Nephron progenitor cell (in vitro differentiated cells): ENCODE measurements at places on chromosomes 13 and 19.

GRCh38 chr13:43258771-43259170 is 235.4 kb downstream of the DNAJC15 start:
- no peak for DNase-seq

DNA sequence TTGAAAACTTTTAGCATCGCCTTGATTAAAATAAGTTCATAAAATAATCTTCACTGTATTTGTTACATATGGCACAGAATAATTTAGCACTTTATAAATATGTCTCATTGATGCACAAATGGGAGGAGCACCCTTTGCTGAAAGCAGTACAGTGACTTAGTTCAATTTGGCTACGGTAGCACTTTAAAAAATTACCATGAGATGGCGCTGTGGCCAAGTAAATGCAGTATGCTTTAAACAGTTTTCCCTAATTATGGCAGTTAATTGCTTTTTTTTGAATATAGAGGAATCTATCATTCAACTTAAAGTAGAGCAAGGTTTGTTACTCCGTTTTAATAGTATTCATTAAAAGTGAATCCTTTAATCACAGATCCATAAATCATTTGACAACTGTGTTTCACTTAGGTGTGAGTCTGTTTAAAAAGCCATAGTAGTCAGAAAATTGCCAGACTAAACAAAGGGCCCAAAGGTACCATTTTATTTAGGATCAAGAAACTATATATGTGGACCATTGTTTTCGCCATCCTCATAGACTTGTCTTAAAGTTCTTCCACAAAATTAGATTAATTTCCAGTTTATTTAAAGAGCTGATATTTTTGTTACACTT is 34.7 kb upstream of the ESD start:
- peak; percentile 60 for DNase-seq

- DNase-seq = no peak
These were observed 186.9 kb upstream of the IRS2 start for GRCh38 chr13:109973279-109973678.

DNA sequence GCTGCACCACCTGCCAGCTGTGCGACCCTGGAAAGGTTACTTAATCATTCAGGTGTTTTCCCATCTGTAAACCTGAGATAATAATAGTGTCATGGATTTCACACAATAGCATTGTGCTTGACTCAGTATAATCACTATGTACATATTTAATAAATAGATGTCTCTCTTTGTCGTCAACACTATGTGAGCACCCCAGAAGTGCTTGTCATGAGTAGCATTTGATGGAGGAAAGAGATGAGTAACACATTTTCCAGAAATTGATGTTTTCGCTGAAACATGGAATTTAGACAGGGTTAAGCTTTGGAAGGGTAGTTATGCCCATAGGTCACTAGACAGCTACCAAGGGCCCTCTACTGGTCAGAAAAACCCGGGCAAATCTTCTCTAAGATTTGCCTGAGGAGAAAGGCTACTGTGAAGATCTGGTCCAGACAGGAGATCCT is 9.5 kb upstream of the MBNL2 start:
- DNase-seq = no peak

DNA sequence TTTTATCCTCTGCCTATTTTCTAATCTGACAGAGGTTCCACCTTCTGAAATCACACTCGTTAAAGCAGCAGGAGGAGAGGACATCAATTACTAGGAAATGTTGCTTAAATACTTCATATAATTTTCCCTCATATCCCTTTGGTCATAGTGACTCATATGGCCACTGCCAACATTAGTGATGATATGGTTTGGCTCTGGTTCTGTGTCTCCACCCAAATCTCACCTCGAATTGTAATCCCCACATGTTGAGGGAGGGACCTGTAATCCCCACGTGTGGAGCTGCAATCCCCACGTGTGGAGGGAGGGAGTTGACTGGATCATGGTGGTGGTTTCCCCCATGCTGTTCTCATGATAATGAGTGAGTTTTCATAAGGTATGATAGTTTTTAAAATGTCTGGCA is 618.4 kb upstream of the SLITRK5 start:
- DNase-seq = no peak

DNA sequence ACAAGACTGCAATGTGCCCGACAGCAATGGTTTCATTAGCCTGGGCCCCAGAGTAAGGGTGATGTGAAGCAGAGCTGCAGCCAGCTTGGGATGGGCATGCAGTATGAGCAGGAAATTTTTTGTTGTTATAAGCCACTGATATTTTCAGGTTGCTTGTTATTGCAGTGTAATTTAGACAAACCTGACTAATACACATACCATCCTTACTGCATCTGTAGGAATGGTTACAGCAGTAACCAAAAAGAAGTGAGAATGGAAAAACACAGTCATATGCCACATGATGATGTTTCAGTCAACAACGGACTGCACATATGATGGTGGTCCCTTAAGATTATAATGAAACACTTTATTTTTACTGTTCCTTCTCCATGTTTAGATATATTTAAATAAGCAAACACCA is 8.6 kb upstream of the POMP start:
- DNase-seq = no peak

GRCh38 chr13:42996584-42996983 is 4.5 kb upstream of the EPSTI1 start:
- no peak for DNase-seq

DNA sequence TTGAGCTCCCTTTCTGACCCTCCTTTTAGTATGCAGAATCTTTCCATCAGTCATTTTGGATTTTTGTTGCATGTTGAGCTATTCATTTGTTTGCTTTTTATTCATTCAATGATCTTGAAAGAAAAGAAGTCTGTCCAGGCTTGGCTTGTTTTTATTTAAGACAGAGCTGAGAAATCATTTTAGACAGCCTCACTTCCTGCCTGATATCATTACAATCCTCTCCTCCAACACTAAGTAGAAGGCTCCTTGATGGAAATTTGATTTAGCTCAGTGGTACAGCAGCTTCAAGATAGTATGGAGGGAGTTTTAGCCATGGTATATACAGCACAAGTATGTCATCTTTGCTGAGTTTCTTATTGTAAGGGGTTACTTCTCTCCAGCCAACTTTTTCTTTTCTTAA is 28.4 kb downstream of the MBNL2 start:
- no peak for DNase-seq

DNA sequence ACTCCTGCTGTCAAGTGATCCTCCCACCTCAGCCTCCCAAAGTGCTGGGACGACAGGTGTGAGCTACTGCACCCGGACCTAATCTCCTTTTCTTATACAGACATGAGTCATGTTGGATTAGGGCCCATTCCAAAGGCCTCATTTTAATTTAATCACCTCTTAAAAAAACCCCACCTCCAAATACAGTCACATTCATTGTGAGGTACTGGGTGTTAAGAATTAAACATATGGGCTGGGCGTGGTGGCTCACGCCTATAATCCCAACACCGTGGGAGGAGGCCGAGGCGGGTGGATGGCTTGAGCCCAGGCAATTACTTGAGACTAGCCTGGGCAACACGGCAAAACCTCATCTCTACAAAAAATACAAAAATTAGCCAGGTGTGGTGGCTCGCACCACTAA is 46.6 kb downstream of the PIN1 start:
- no peak for DNase-seq

DNA sequence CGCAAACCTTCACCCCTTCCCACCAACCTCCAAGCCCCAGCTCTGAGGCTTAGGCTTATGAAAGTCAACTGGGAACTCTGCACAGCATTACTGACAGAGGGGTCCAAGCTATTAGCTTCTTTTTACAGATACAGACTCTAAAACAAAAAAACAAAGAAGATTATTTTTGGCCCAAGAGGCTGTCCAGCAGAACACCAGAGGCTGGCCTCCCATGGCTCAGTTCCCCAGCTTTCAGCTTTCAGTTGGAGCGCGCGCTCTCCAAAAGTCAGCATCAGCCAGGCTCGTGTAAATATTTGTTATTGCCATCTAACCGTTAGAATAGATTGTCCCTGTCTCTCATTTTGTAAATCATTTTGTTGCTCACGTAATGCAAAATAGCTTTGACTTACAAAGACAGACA is 58.4 kb downstream of the ZIC5 start:
- DNase-seq = no peak

- no peak for DNase-seq
These were observed 25.8 kb upstream of the NANOS3 start for GRCh38 chr19:13850910-13851733.

DNA sequence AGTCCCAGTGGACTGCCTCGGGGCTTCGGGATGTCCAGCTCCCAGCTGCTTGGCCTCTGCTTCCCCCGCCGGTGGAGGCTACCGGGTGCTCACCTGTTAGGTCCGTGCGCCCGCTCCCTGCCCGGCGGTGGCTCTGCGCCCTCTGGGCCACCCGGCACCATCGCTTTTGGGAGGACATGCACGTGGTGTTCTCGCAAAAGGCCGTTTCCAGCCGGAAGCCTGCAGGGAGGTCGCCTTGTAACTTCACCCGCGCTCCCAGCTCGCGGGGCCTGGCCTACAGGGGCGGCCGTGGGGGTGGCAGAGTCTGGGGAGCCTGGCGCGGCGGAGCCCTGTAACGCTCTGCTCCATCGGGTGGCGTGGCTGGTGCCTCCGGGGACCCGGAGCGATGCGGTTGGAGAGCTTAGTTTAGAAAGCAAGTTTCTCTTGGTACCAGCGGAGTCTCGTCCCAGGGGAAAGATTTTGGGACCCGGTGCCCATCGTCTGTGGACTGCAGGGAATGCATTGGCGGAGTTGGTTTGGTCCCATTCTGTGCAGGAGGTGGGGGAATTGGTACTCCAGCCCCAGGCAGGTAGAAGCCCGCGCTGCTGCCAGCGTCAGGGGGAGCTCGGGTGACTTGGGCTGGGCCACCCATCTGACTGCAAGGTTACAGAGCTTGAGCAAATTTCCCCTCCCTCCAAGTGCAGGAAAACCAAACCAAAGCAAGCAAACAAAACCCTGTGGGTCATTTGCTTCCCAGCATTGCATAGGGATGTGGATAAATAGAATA is 673 bp downstream of the SPATA13 start:
- peak; percentile 54 for DNase-seq

DNA sequence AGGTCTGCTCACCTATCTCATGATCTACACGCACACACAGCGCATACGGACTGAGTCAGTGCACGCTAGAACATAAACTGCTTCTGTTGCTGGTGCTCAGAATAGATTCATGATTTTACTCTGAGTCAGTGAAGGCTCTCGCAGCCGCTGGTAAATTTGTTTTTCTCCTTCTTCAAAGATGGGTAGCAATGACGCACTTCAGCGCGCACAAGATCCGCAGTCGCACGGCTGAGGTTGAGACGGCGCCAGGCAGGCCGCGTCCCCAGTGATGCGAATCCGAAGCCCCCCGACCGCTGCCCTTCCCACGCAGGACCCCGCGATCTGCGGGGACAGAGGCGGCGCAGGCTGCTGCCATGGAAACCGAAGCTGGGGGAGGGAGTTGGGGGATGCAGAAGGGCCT is 103.7 kb upstream of the USP29 start:
- DNase-seq = no peak
